ENCODE measurements at places on chromosomes 3 and 15.

- DNase-seq = no peak
These were observed 18.7 kb downstream of the TMEM43 start for GRCh38 chr3:14143271-14144225.

- no peak for DNase-seq
These were observed 131.3 kb downstream of the TMEM108 start for GRCh38 chr3:133169331-133170068.

DNA sequence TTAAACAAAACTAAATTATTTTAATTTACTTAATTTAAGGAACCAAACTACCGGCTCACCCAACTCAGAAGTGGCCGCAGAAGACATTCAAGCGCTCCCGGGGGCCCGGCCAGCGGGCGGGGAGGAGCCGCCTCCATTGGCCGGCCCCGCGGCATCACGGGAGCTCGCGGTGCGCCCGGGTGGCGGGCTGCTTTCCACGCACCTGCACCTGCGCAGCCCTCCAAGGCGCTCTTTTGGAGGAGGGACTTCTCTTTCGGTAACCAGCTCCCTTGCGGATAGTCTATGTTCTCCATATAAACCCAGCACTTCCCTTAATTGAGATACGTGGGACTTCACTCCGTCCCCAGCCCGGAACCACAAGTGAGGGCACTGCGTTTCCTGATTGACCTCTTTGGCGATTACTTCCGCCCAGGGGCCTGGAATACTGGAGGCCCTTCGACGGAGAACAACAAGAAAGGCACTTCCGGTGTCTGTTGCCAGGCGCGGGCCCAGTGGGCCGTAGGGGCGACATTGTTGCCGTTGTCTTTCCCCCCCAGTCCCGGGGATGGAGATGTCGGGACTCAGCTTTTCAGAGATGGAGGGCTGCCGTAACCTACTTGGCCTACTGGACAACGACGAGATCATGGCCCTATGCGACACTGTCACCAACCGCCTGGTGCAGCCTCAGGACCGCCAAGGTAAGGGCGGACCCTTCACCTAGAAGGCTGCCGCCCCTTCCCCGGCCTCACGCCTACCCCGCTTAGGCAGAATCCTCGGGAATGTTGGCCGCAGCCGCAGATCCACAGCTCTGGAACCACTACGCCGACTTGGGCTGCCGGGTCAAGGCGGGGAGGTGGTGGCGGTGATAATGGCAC is at the start of gene C3orf38:
TSS of gene C3orf38 (plus strand) at position 451 of the 854 bp plus-strand sequence. CDS start at position 545, 94 bp downstream.
- peak; percentile 83 for DNase-seq

DNA sequence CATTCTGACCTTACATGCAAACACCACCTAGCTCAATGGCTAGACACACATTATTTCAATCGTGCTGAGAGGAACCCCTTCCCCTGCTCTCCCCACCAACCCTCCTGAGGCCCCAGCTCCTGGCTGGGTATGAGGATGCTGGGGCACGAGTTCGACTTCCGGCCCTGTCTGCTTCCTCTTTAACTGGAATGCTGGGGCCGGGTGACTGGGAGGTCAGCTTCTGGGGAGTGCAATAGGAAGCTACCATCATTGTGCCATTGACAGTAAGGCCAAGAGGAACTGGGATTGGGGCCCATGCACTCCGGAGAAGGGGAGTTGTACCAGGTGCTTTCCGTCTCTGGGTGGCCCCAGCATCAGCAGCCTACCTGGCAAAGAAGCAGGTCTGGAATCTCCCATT is 15.6 kb upstream of the TLE3 start:
- no peak for DNase-seq
